ENCODE measurements at places on chromosomes 12 and 14.
A peak's percentile ranks its signal among the peaks of the same experiment; 100 is the strongest.

- no peak for DNase-seq
Observed at GRCh38 chr12:68608191-68608590, 2.5 kb upstream of the RAP1B start.

DNA sequence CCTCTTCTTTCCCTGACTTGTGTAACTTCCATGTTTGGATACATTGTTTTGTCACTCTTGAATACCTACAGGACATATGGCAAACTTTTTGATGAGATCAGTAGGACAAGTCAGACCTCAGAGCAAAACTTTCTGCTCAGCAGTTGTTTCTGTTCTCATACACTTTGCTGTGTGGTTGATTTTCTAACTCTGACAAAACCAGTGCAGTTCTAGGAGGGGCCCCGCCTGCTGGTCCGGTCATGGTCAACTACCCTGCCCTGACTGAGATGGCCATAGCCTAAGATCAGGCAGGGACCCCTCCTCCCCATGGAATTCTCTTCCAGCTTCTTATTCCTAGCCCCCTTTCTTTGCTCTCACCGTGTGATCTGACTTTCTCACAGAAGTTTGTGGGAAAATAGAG is 92.8 kb downstream of the OTOGL start:
- no peak for DNase-seq

DNA sequence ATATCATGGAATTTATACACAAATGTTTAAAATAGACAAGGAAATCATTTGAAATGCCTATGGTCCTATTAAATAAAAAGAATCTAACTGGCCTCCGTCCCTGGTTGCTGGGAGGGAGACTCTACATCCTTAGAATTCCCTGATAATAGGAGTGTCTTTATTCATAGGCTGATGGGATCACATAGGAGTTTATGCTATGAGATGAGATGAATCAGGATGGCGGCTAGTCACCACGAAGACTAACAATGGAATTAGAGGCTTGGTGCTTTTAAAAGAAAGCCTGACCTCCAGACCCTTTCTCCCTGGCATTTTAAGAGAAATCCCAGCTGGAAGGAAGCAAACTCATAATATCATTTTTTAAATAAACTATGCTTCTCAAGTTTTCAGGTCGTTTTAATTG is 69.7 kb downstream of the SEC23A start:
- peak; percentile 63 for DNase-seq

DNA sequence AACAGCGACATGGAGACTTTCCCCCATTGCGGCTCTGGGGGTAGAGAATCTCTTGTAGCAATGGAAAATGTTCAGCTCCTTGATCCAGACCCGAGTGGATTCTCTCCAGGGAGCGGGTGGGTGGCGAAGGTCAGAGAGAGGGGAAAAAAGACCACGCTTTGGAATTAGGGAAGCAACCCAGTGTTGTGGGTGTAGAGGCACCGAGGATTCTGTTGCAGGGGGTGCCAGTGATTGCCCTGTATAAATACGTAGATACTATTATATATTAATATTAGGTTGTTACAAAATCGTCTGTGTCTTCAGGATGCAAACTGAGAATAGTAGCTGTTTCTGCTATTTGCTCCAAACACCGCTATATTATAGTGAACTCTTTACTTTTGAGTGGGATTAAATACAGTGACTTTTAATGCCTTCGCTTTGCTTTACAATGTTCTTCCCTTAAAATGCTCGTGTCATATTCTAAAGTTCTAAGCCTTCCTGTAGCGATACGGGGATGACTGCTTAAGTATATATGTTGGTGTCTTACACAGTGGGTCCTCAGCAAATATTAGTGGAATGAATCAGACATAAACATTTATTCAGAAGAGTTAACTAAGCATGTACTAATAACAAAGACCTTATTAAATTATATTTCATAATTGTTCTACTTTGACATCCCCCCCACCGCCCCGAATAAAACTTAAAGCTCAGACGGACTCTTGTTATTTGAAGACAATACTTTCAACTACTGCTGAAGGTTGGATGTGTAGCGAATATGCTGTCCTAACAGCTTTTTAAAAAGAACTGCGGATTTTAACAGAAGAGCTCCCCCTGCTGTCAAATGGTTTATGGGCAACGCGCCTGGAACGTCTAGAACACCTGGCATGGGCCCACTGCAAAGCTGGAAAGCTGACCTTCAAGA is 136.4 kb upstream of the KRAS start:
- peak; percentile 83 for DNase-seq

DNA sequence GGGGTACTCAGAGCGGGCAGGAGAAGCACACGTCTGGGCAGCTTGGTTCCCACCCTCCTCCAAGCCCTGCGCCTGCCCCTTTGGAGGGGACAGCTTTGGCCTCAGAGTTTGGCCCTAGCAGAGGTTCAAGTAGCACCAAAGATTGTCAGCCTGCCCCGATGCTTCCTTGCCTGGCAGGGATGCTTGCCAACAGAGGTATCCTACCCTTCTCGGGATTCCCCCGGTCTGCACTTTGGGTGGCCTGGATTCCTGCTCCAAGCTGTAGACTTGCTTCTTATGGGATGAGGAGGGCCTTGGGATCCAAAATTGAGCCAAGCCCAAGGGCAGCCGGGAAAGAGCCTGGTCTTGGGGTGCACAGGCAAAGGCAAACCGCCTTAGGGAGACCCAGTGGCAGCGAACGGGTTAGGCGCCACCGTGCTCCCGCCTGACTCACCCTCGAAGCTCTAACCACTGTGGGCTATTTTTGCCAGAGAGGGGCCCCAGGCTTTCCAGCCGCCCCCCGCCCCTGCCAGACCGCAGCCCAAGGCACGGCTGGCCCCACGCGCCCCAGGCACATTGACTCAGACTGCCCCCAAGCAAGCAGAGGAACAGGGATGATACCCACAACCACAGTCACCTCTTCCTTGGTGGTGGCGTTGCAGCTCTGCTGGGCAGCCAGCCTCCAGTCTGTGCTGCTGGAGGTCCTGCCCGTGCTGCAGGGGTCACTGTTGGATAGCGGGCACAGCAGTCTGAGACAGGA is 847 bp upstream of the WNT10B start:
- no peak for DNase-seq

- DNase-seq = peak; percentile 99
Observed at GRCh38 chr12:124745891-124746570, 117.6 kb downstream of the SCARB1 start.

- no peak for DNase-seq
Observed at GRCh38 chr14:104168603-104169002, 30.2 kb downstream of the KIF26A start.
